Astrocyte of the hippocampus (primary cell): ENCODE measurements at places on chromosomes 1 and 21.

GRCh38 chr1:40742363-40743061 lies 41.1 kb upstream of the KCNQ4 start:
- no peak for DNase-seq

GRCh38 chr1:50659107-50659662 lies 235.9 kb upstream of the DMRTA2 start:
- DNase-seq = no peak

- DNase-seq = no peak
These were observed 6.7 kb upstream of the METTL25B start for GRCh38 chr1:156721535-156721934.

DNA sequence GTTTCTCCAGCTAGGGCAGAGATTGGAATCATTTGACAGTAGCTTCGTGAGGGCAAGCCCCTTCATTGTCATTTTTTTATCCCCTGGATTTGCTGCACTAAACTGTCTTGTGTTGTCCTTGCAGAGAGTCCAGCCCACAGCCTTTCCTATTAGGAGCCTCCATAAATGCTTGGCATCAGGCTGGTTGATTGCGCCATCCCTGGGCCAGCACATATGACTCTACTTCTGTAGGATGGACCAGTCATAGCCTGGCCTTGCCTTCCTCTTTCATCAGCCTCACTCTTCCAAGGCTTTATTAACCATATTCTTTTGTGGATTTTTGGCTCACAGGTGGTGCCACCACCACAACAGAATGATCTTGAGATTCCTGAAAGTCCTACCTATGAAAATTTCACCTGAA lies 31.4 kb downstream of the LY9 start:
- no peak for DNase-seq

DNA sequence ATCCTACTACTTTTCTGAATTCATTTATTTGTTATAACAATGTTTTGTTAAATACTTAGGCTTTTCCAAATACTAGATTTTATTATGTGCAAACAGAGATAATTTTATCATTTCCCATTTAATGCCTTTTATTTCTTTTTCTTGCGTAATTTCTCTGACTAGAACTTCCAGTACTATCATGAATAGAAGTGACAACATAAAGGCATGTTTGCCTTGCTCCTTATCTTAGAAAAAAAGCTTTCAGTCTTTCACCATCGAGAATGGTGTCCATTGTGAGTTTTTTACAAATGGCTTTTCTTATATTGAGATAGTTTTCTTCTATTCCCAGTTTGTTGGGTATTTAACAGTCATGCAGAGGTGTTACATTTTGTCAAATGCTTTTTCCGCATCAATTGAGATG lies 453.1 kb upstream of the ZP4 start:
- DNase-seq = no peak
